Spleen (tissue), 13 donors: ENCODE measurements at places on chromosomes 3 and 15.
A peak's percentile ranks its signal among the peaks of the same experiment; 100 is the strongest.

- no peak for DNase-seq
- no peaks in the 10 kb centered on the region for H3K27me3 ChIP-seq
- H3K4me1 ChIP-seq: peaks cover 76% of the 10 kb centered on the region
- H3K4me3 ChIP-seq: no peak overlapping the region
Observed at GRCh38 chr15:85692873-85693272, 101.9 kb downstream of the KLHL25 start.

DNA sequence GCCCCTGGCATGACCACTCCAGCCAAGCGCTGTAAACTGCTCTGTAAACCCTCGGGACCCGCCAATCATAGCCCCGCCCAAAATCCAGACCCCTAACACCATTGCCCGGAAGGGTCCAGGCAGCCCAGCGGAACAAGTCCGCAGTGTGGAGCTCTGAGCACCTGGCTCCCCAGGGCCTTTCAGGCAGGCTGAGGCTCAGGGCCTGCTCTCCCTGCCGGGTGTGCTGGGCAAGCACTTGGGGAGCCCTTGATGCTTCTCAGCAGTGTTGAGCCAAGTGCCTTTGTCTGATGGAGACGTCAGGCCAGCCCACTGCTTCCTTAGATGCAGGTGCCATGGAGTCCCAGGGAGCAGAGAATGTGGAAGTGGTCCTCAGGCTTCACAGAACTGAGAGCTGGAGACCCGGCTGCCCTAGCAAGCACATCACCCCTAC lies 106.2 kb downstream of the TLE3 start:
- H3K36me3 ChIP-seq: no peaks in the 10 kb centered on the region
- H3K4me3 ChIP-seq: no peak overlapping the region
- H3K4me1 ChIP-seq: peaks cover 16% of the 10 kb centered on the region
- no peak for DNase-seq
- H3K27me3 ChIP-seq: peaks cover 10% of the 10 kb centered on the region

DNA sequence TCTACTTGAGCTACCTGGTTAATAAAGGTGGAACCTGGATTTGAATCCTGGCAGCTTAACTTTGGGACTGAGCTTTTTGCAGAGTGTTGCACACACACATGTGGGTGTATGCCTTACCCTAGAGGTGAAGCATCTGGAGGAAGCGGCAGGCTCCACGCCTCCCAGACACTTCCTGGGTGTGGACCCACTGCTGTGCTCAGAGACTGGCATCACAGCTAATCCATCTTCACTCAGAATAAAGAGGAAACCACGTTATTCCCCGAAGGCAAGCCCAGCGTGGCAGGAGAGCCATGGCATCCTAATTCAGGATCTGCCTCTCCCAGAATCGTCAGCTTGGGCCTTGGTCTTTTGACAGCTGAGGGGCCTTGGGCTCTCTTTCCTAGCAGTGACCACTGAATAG lies 25.5 kb downstream of the CCDC13 start:
- no peak overlapping the region for H3K4me3 ChIP-seq
- H3K27ac ChIP-seq: no peak overlapping the region
- H3K27me3 ChIP-seq: no peaks in the 10 kb centered on the region
- no peak for DNase-seq
- no peaks in the 10 kb centered on the region for H3K36me3 ChIP-seq
- H3K4me1 ChIP-seq: peaks cover 4% of the 10 kb centered on the region

DNA sequence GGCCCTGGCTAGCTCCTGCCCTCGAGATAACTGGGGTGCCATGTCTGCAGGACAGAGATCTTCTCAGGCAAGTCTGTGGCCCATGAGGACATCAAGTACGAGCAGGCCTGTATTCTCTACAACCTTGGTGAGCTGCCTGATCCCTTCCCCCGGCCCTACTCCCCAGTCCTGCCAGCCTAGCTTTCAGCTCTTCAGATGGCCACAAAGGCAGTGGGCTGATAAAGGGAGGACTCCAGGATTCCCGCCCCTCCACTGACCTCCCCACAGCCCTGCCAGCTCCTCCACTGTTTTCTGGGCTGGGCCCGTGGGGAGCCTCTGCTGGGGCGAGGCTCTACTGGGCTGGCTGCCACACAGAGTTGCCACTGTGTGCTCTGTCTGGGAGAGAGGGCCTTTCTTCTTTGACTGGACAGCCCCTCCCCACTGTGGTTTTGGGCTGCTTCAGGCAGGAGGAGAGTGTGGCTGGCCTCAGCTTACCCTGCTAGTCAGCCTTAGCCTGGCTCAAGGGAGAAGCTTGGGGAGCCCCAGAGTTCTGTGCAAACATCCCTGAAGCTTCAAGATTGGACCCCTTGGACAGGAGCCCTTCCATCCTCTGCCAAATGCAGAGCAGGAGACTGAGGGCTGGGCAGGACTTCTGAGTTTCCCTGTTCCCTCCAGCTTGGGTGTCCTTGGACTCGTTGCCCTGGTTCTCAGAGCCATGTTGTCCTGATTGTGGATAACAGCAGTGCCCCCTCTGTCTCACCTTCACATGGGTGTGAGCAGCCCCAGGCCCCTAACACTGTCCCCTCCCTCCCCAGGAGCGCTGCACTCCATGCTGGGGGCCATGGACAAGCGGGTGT lies 24.4 kb downstream of the PTPN23 start:
- H3K4me3 ChIP-seq: no peak overlapping the region
- H3K27ac ChIP-seq: peak overlapping the region; percentile 33
- no peaks in the 10 kb centered on the region for H3K27me3 ChIP-seq
- H3K36me3 ChIP-seq: peaks cover 43% of the 10 kb centered on the region
- peaks cover 5% of the 10 kb centered on the region for H3K4me1 ChIP-seq
- DNase-seq: no peak

DNA sequence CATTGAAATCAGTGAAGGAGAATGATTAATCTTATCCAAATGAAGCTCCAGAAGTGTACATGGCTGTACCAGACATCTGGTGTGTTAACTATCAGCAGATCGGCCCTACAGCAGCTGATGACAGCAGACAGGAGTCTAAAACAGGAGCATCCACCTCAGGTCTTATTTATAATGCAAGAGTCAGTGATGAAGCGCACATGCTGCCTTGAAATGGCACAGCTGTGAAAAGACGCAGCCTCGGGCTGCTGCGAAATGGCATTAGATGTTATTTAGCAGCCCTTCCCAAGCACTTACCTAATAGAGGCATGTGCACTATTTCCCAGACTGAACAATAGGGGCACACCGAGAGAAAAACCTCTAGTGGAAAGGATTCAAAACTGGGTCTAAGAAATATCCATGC lies 472.3 kb upstream of the CBLB start:
- H3K36me3 ChIP-seq: no peaks in the 10 kb centered on the region
- H3K27ac ChIP-seq: no peak overlapping the region
- no peaks in the 10 kb centered on the region for H3K4me1 ChIP-seq
- no peaks in the 10 kb centered on the region for H3K27me3 ChIP-seq
- DNase-seq: no peak

GRCh38 chr15:98850961-98851572 lies 156.5 kb downstream of the PGPEP1L start:
- no peaks in the 10 kb centered on the region for H3K36me3 ChIP-seq
- no peak overlapping the region for H3K4me3 ChIP-seq
- DNase-seq: peak; percentile 93

DNA sequence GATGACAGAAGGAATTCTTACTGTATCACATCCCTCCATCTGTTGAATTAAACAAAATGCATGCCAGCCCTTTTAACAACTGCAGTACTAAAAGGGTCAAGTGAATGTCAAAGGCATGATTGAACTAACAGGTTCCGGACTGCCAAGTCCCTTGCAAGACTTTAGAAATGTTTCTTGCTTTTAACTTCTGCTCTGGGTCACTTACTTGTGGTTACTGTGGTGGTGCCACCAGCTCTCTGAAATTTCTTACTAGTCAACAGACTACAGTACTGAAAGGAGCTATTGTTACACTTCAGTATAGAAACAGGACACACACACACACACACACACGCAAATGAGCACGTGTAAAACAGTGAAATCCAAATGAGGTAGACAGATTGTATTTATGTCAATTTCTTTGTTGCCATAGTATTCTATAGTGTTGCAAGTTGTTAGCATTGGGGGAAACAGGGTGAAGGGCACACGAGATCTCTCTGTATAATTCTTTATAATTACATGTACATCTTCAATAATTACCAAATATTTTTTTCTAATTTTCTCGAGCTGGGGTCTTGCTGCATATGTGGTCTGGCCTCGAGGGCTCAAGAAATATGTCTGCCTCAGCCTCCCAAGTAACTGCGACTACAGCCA lies 79.9 kb upstream of the SLC25A26 start:
- H3K27me3 ChIP-seq: no peaks in the 10 kb centered on the region
- H3K27ac ChIP-seq: no peak overlapping the region
- H3K36me3 ChIP-seq: no peaks in the 10 kb centered on the region
- no peak for DNase-seq

DNA sequence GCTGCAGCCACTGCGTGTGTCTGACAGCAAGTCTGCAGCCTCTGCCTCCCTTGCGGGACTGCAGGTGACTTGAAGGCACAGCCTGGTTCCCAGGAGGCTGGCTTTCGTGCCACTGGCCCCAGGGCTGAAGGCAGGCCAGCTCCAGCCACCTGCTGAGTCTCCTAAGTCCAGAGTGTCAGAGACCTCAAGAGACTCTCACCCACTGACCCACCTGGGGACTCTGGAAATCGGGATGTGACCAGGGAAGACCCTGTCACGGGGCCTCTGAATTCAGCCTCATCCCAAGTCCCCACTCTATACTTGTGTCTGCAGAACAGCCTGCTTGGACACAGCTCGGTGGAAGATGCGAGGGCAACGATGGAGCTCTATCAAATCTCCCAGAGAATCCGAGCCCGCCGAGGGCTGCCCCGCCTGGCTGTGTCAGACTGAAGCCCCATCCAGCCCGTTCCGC lies 16.3 kb downstream of the ISG20 start:
- no peak overlapping the region for H3K4me3 ChIP-seq
- peaks cover 70% of the 10 kb centered on the region for H3K4me1 ChIP-seq
- peak; percentile 80 for DNase-seq
- peaks cover 51% of the 10 kb centered on the region for H3K36me3 ChIP-seq
- no peak overlapping the region for H3K27ac ChIP-seq

GRCh38 chr15:48336940-48337339 lies 5.7 kb downstream of the DUT start:
- DNase-seq: no peak
- peaks cover 83% of the 10 kb centered on the region for H3K36me3 ChIP-seq
- H3K27me3 ChIP-seq: no peaks in the 10 kb centered on the region
- H3K4me3 ChIP-seq: no peak overlapping the region

DNA sequence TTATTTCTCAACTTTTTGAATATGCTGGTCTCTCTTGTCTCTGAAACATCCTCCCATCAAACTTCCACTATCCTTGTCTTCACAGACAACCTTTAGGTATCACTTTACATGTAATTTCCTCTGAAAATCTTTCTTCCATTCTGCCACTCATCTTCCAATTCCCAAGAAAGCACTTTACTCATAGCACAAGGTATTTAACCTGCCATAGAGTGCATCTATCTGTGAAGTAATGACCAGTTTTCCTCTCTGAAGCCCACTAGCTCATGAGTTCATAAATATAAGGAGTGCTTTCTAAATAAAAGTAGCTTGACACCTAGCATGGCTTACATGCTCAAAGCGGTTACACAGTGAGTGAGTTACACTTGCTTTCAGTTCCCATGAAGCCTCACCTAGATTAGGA lies 160.7 kb upstream of the CMC1 start:
- H3K27me3 ChIP-seq: no peaks in the 10 kb centered on the region
- DNase-seq: no peak
- no peak overlapping the region for H3K27ac ChIP-seq
- no peak overlapping the region for H3K4me3 ChIP-seq
- H3K4me1 ChIP-seq: no peaks in the 10 kb centered on the region

GRCh38 chr3:102114264-102114979 lies 265.1 kb downstream of the NFKBIZ start:
- DNase-seq: no peak
- H3K4me1 ChIP-seq: no peaks in the 10 kb centered on the region
- H3K27ac ChIP-seq: peak overlapping the region; percentile 56

- no peaks in the 10 kb centered on the region for H3K27me3 ChIP-seq
- H3K4me1 ChIP-seq: no peaks in the 10 kb centered on the region
- no peak overlapping the region for H3K27ac ChIP-seq
- DNase-seq: no peak
- H3K36me3 ChIP-seq: no peaks in the 10 kb centered on the region
Observed at GRCh38 chr3:160245261-160245800, 20.1 kb downstream of the C3orf80 start.

DNA sequence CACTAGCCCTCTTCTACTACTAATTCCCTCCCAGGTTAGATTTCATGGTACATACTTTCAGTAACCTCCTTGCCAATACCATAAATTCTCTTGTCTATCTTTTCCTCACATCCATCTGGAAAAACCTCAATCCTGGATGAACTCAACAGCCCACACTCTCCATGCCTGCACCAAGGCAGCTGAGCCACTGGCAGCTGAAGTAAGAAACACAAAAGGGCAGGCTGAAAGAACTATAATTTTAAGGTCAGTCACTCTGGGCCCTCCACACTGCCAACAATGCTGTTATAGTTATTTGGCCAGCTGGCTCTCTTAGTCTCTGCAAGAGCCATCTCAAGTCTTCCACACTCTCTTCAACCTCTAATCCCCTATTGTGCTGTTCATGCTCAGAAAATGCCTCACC lies 15.1 kb upstream of the TIPARP start:
- no peaks in the 10 kb centered on the region for H3K27me3 ChIP-seq
- DNase-seq: no peak
- H3K36me3 ChIP-seq: no peaks in the 10 kb centered on the region
- peaks cover 15% of the 10 kb centered on the region for H3K4me1 ChIP-seq
- H3K4me3 ChIP-seq: no peak overlapping the region

GRCh38 chr15:71136793-71137518 lies 21.7 kb downstream of the THSD4 start:
- no peak for DNase-seq
- no peak overlapping the region for H3K27ac ChIP-seq
- no peaks in the 10 kb centered on the region for H3K27me3 ChIP-seq
- H3K36me3 ChIP-seq: no peaks in the 10 kb centered on the region
- no peak overlapping the region for H3K4me3 ChIP-seq

DNA sequence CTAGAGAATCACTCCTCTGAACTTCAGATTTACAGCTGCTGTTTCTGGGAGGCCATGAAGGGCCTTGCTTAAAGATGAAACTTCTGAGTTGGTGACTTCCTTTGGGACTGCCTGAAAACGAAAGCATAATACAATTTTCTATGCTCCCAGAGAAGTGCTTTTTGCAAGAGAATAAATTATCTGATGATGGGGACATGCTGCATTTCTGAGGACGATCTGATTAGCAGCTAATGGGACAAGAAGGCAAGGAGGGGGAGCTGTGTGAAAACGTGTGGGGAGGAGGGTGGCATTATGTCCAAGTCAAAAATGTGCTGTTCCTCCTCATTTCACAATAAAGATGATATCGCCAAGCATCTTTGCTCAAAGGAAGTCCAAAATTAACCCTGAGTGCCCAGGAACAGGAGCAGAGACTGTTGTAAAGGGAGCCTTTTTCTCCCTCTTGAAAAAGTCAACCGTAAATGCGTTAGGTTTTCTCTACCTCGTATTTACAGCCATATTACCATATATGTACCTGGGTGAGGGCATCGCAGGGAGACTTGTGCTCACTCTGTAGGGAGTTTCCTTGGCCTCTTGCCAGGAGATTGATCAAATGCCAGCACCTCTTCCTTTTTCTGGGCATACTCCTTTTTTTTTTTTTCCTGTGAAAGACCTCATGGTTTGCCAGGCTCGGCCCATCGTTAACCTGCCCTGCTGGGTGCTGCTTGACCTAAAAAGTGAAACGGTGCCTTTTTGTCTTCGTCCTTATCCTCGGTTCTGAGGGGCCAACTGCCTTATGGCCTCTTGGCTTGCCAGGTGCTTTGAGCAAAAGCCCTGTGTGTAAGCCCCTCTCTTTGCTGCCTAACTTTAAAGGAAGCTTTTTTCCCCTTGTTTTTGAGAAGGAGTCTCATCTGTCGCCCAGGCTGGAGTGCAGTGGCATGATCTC lies 11.5 kb downstream of the ITPR1 start:
- DNase-seq: no peak
- H3K4me1 ChIP-seq: peaks cover 62% of the 10 kb centered on the region
- no peaks in the 10 kb centered on the region for H3K36me3 ChIP-seq
- H3K27me3 ChIP-seq: no peaks in the 10 kb centered on the region
- peak overlapping the region; percentile 82 for H3K27ac ChIP-seq
- H3K4me3 ChIP-seq: peak overlapping the region; percentile 23
